ENCODE measurements at places on chromosomes 2 and 18.

DNA sequence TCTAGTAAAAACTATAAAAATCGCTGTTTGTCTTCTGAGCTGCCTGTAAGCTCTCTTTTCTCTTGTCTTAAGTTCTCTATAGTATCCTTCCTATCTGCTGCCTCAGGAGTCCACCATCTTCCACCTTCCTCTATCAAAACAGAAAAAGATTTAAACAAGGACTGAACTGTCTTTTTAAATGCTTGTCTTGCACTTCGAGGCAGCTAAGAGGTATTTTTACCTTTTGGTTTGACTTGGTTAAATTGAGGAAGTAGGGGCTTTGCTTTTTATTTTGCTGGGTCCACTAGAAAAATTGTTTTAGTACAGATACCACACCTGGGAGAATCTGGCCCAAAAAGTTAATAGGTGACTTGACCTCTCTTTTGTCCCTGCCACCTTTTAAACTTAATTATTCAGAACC lies 12.2 kb downstream of the SESTD1 start:
- DNase-seq = no peak

- no peak for DNase-seq
Observed at GRCh38 chr2:70442301-70443077, 111.1 kb downstream of the TGFA start.

DNA sequence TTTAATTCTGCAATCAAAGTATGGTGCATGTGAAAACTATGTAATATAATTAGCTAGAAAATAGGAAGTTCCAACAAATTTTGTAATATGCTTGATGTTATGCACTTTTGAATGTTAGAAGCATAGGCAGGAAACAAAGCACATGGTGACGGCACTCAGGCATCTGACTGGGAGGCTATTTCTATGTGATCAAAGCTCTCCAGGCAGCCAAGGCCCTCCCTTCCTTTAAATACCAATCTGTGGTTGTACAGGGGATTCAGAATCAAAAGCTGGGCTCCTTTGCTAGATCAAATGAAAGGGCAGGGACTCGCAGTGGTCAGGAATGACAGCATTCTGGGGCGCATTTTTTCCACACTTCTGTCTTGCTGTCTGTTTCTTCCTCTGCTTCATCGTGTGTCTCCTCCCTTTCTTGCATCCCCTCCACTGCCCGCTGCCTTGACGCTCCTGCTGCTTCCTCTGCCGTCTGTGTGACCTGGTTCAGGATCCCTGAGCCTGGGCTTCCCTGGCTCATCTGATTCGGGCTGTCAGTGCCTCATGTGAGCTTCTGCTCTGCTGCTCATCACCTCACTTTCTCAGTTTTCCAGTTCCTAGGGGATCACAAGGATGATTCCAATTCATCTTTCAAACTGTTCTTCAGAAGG lies 30.9 kb downstream of the TMEM182 start:
- no peak for DNase-seq

DNA sequence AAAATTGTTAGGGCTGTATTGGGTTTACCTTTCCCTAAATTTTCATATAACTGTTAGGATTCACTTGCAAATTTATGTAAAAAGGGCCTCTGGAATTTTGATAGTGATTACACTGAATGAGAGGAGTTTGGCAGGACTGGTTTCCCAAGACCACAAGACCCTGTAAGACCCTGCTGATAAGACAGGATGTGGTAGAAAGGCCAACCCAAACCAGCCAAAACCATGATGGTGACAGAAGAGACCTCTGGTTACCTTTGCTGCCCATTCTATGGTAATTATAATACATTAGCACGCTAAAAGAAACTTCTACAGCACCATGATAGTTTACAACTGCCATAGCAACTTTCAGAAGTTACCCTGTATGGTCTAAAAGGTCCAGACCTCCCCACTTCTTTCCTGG lies 8.3 kb upstream of the CASP10 start:
- DNase-seq = no peak

- no peak for DNase-seq
Observed at GRCh38 chr2:5940596-5941535, 248.7 kb downstream of the SOX11 start.

GRCh38 chr2:208311954-208312353 lies 45.9 kb downstream of the PIKFYVE start:
- DNase-seq = no peak

DNA sequence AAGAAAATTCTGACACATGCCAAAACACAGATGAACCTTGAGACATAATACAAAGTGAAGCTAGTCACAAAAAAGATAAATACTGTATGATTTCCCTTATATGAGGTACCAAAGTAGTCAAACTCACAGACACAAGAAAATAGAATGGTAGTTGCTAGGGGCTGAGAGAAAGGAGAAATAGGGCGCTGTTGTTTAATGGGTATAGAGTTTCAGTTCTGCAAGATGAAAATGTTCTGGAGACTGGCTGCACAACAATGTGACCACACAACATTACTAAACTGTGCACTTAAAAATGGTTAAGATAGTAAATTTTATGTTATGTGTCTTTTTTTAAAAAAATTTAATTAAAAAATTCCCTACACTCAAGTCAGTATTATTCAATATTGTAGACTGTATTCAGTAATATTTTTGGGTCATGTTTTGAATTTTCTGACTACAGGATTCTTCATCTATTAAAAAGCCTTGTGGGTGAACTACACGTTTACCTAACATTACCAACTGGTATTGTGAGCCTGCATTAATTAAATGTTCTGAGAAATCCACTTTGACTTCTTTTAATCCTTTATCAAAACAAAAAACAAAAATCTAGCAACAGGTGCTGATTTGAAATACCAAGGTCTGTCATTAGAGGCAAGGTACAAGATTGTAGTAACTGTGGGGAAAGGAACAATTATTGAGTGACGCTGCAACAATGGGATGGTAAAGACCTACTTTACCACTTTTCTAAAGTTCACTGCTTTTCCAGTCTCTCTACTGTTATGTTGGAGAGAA lies 140.8 kb upstream of the ZFP36L2 start:
- DNase-seq = no peak

GRCh38 chr18:24627644-24628315 lies 167.3 kb downstream of the HRH4 start:
- no peak for DNase-seq

DNA sequence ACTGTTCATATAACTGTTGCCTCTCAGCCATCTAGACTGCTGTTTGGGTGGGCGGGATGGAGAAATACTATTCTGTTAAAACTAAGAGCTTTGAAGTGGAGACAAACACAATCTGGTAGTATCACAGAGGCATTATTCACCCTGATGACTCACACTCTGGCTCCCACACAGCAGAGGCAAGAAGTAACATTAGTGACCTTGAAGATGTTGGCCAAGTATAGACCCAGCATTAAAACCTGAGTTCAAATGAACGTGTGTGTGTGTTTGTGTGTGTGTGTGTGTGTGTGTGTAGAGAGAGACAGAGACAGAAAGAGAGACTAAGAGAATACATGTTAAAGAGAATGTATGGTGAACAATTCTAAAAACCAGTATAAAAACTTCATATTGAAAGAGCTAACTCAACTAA lies 22.5 kb upstream of the ACVR1 start:
- peak; percentile 58 for DNase-seq

DNA sequence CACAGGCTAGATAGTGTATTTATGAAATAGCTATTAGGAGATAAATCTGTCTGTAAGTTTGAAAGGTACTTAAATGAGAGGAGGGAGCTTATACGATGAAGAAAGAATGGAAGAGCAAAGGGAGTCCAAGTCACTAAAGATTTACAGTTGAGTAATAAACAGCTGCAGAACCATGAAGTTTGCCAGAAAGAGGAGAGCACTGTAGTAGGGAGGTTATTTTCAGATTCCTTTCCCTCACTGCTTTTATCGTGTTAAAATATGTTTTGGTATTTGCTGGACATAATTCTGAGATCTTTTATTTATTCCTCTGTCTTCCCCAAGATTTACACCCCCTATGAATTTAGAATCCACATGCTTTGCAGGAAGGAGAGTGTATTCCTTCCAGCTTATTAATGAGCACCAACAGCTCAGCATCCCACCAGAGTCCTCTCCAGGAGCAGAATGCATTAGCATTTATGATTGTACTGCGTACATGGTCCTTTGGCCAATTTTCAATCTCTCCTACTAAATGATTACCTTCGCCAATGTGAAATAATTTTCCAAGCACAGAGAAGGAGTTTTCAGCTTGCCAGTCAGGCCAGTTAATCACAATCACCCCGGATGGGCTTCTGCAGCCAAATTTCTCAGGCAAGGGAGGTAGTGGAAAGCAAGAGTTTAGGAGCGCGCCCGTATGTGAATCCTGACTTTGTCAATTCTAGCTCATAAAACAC lies 297.0 kb downstream of the NBAS start:
- no peak for DNase-seq

- peak; percentile 53 for DNase-seq
Observed at GRCh38 chr18:51151568-51152511, 45.6 kb downstream of the MEX3C start.

DNA sequence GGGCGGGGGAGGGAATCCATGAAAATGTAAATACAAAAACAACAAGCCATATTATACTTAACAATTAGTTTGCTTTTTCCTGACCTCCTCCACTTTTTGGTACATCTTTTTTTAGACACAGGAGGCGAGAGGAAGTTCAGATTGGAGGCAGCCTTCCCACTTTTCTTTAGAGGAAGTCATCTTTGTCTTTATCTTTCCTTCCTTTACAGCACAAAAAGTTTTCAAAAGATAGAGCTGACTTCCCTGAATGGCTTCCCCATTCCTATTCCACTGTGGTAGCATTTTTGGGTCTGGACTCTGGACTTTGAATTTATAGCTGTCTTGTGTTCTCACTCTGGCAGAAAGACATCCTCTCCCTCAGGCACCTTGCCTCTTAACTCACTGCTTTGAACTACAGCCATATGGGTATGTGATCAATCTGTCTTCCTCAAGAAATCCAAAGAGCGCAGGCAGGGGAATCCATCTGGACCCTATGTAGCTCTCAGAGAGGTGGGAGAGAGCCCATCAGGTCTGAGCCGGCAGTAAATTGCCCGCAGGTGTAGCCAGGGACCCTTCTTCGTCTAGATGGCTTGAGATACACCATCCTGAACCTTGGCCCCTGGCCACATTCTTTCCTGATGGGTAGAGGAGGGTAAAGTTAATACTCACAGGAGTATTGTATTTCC lies 101.9 kb downstream of the AQP4 start:
- no peak for DNase-seq

- no peak for DNase-seq
Observed at GRCh38 chr2:238425505-238425978, 1.2 kb upstream of the ASB1 start.

- no peak for DNase-seq
Observed at GRCh38 chr2:99404039-99404796, 67.0 kb downstream of the EIF5B start.

GRCh38 chr18:23844991-23845680 lies 155.9 kb downstream of the LAMA3 start:
- no peak for DNase-seq

DNA sequence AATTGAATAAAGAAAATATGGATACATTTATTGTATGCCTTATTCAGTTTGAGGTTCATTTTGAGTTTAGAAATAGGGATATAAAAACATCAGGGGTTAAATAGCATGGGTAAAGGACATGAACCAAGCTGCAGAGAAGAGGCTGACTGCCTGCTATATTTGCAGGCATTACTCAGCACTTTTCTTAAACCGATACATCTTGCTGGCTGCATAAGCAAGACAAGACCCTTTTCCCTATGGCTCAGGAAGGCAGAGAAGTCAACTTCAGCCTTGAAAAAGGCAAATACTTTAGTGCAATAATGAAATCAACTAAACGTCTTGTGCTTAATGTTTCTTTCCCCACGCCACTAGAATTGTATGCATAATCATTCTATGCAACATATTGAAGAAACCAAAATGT lies 36.4 kb downstream of the SCN1A start:
- DNase-seq = no peak

DNA sequence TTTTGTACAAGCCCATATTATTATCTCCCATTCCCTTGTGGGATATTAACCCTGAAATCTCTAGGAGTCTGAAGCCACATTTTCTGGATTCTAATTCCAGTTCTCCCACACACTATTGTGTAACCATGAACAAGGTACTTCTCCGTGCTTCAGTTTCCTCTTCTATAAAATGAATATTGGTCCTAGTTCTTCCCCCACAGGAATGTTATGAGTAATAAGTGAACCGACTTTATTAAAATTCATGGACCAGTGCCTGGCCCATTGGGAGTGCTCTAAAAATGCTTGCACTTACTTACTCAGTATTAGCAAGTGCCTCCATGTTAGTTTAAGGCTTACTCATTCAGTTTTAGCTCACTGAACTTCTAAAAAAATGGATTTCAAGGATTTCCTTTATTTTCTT lies 1.4 kb upstream of the ACMSD start:
- DNase-seq = no peak

GRCh38 chr2:240929364-240930095 lies 23.4 kb downstream of the CROCC2 start:
- DNase-seq = no peak

- DNase-seq = no peak
Observed at GRCh38 chr2:136750065-136750464, 15.3 kb upstream of the THSD7B start.

Measured in stimulated activated CD4-positive, alpha-beta T cell treated with anti-CD3 and anti-CD28 coated beads, Interleukin-1b, Interleukin-23, amount 100 ng/mL, for 24 hours (primary cell).